ENCODE measurements at places on chromosomes 12 and 14. TPM values are rescaled to one million over a fixed set of nuclear protein-coding genes. Genes with fewer than 3 reads are reported as not detected.

Gene TMEM121
- 5.7 TPM for total RNA-seq

Gene KERA
- not detected for total RNA-seq

Gene GPR84
- not detected for total RNA-seq

Gene AQP6
- not detected for total RNA-seq

Gene TSPAN11
- total RNA-seq: 3.2 TPM

Gene EFS
- not detected for total RNA-seq

Data from thoracic aorta endothelial cell (primary cell).